Activated CD4-positive, alpha-beta T cell treated with anti-CD3 and anti-CD28 coated beads, Interleukin-2, amount 50 U/mL, for 1 hour (primary cell): ENCODE measurements at places on chromosomes 11 and 22.

- DNase-seq, result no peak
Observed at GRCh38 chr11:12079726-12080556, 30.4 kb upstream of the MICAL2 start.

DNA sequence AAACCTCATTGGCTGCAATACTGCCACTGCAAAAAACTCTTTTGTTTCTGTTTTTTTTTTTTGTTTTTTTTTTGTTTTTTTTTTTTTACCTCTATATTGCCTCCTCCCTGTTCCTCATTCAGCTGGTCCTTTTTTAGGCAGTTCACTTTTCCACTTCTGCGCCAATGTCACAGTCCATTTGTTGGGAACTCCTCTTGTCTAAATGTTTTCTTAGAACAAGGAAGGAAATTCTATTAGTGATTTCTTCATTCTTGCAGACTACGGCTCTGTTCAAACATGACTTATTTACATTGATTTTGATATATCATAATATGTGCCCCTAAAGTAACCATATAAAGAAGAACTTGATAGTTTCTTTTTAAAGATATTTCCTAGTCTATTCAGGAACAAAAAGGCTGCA, 2.9 kb downstream of the FAM118B start:
- no peak for DNase-seq

GRCh38 chr22:28111501-28112189, 192.6 kb upstream of the PITPNB start:
- no peak for DNase-seq

- DNase-seq, result no peak
Observed at GRCh38 chr11:70445605-70446004, 47.3 kb downstream of the CTTN start.

GRCh38 chr11:63592975-63593395, 21.2 kb downstream of the PLAAT3 start:
- DNase-seq, result no peak

- no peak for DNase-seq
Observed at GRCh38 chr11:111819161-111819828, 52.1 kb downstream of the ALG9 start.

- no peak for DNase-seq
Observed at GRCh38 chr11:6486938-6487337, 5.6 kb downstream of the TIMM10B start.

GRCh38 chr22:49735901-49736421, 91.7 kb downstream of the BRD1 start:
- DNase-seq, result no peak
